ENCODE measurements at places on chromosomes 11 and 22. TPM values are rescaled to one million over a fixed set of nuclear protein-coding genes. Genes with fewer than 3 reads are reported as not detected.
A peak's percentile ranks its signal among the peaks of the same experiment; 100 is the strongest.

GRCh38 chr11:75910426-75911145 lies 95.6 kb downstream of the UVRAG start:
- peaks cover 19% of the 10 kb centered on the region for H3K4me1 ChIP-seq
- no peak overlapping the region for H3K4me3 ChIP-seq
- DNase-seq = no peak

DNA sequence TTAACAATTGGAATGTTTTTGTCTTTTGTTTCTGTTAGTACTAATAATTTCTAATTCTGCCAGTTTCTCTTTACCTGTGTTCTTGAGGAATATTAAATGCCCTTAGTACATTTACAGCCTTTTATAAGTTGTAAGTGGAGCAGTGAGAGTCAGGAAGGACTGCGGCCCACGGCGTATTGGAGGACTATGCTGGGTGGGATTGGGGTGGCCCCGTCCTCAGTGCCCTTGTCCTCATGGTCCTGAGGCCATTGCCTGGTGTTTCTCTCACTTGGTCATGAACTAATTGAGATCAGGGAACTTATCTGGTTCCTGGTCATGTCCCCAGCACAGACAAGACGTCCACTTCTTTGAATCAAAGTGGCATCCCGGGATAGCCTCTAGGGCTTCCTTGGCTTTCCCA lies 3.3 kb downstream of the TUB start:
- no peak overlapping the region for H3K27ac ChIP-seq
- H3K36me3 ChIP-seq = no peaks in the 10 kb centered on the region
- no peak for DNase-seq
- peaks cover 72% of the 10 kb centered on the region for H3K27me3 ChIP-seq
- H3K4me3 ChIP-seq = no peak overlapping the region

DNA sequence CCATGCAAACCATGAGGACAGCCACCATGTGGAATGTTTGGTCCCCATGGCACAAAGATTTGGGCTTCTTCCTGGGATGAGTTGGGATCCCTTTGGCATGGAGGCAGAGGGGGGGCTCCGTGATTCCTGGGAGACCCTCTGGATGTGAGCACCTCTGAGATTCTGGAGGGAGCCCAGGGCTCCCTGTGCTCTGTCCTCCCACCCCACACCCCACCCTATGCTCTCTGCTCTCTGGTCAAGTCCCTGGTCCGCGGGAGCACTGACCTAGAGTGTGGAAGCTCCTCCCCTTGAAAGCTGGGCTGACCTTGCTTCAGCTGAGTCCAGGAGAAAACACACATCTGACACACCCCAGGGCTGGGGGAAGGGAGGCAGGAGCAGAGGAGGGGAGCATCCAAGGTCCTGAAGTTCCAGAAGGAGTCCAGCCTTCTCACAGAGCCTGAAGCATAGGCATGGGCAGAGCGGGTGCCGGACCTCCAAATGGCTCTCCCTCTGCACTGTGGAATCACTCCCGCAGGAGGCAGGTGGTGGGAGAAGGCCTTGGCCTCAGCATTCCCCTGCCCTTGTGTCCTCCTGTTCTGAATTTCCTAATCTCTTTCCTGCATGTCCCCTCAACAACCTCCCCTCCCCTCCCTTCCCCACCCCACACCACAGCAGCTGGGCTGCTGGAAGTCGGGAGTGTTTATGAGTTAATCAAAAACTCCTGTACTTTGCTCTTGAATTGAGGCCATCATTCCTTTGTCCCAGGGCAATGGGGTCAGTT lies 25.7 kb upstream of the OAF start:
- H3K36me3 ChIP-seq = no peaks in the 10 kb centered on the region
- H3K4me1 ChIP-seq = peaks cover 4% of the 10 kb centered on the region
- H3K27ac ChIP-seq = no peak overlapping the region
- peaks cover 12% of the 10 kb centered on the region for H3K27me3 ChIP-seq

DNA sequence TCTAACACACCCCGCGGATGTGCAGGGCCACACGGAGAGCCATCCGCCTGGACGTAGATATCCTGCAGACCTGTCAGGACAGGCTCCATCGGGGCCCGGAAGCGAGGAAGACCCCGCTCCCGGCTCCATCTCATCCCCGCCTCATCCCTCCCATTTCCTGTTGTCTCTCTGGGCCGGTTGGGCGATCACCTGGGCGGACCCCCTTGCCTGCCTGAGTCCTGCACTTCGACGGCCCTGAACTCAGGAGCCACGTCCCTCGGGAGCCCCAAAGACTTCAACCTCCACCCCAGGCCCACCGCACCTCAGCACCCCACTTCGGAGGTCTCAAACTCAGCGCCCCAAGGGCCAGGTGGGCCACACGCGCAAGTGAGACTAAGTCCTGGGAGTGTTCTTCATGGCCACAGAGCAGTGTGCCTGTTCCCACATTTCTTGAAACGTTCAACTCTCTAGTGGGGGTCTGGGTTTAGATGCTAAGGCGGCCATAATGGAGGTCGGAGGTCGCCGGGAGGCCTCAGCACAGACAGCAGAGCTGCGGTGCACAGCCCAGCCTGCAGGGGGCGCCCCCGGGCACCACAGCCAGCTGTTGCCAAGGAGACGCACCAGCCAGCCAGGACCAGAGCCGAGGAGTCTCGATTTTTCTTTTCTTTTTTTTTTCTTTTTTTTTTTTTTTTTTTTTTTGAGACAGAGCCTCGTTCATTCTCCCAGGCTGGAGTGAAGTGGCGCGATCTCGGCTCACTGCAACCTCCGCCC lies 26.0 kb upstream of the FADD start:
- H3K4me1 ChIP-seq = no peaks in the 10 kb centered on the region
- DNase-seq = peak; percentile 28
- H3K4me3 ChIP-seq = no peak overlapping the region
- H3K36me3 ChIP-seq = no peaks in the 10 kb centered on the region
- no peaks in the 10 kb centered on the region for H3K27me3 ChIP-seq

DNA sequence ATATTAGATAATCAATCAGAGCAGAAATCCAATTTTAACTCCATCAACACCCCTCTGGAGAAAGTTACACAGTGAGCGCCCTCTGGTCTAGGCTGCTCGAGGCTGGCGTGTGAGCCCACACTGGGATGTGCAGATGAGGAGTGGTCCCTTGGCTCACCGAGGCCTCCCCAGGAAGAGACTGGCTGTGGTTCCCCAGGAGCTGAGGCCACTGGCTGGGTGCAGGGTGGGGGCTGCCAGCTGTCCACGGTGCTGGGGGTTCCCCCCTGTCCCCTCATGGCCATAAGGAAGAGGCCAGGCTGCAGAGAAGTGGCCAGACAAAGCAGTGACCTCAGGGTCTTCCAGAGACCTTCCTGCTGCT lies 750.7 kb downstream of the BRD1 start:
- no peaks in the 10 kb centered on the region for H3K4me1 ChIP-seq
- H3K27ac ChIP-seq = no peak overlapping the region
- H3K4me3 ChIP-seq = no peak overlapping the region
- H3K36me3 ChIP-seq = no peaks in the 10 kb centered on the region

- H3K27ac ChIP-seq = peak overlapping the region; percentile 96
- H3K4me1 ChIP-seq = peaks cover 99% of the 10 kb centered on the region
- peaks cover 37% of the 10 kb centered on the region for H3K36me3 ChIP-seq
- DNase-seq = no peak
- no peaks in the 10 kb centered on the region for H3K27me3 ChIP-seq
- H3K4me3 ChIP-seq = peak overlapping the region; percentile 79
Measured at GRCh38 chr11:128477811-128478210, 109.5 kb downstream of the ETS1 start.

GRCh38 chr11:128497061-128497775 lies 90.1 kb downstream of the ETS1 start:
- H3K27ac ChIP-seq = peak overlapping the region; percentile 98
- H3K36me3 ChIP-seq = peaks cover 36% of the 10 kb centered on the region
- no peaks in the 10 kb centered on the region for H3K27me3 ChIP-seq

- H3K27ac ChIP-seq = no peak overlapping the region
- DNase-seq = no peak
- no peak overlapping the region for H3K4me3 ChIP-seq
- no peaks in the 10 kb centered on the region for H3K27me3 ChIP-seq
- no peaks in the 10 kb centered on the region for H3K4me1 ChIP-seq
Measured at GRCh38 chr11:99682646-99683045, 661.9 kb downstream of the CNTN5 start.

DNA sequence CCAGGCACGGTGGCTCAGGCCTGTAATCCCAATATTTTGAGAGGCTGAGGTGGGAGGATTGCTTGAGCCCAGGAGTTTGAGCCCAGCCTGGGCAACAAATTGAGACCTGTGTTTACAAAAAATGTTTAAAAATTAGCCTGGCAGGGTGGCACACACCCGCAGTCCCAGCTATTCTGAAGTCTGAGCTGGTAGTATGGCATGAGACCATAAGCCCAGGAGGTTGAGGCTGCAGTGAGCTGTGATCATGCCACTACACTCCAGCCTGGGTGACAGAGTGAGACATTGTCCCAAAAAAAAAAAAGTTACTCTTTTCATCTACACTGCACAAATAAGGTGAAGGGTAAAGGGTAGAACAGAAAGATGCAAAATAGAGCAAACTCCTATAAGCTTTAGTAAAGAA lies 22.3 kb upstream of the PPP2R1B start:
- no peak overlapping the region for H3K4me3 ChIP-seq
- H3K4me1 ChIP-seq = peaks cover 3% of the 10 kb centered on the region
- peaks cover 6% of the 10 kb centered on the region for H3K36me3 ChIP-seq
- H3K27me3 ChIP-seq = no peaks in the 10 kb centered on the region
- H3K27ac ChIP-seq = no peak overlapping the region

- H3K27ac ChIP-seq = no peak overlapping the region
- no peak overlapping the region for H3K4me3 ChIP-seq
- H3K27me3 ChIP-seq = no peaks in the 10 kb centered on the region
- no peaks in the 10 kb centered on the region for H3K36me3 ChIP-seq
- no peak for DNase-seq
- peaks cover 15% of the 10 kb centered on the region for H3K4me1 ChIP-seq
Measured at GRCh38 chr11:119684361-119685110, 44.5 kb downstream of the NECTIN1 start.

GRCh38 chr11:11807811-11808782 lies 33.7 kb upstream of the USP47 start:
- H3K4me1 ChIP-seq = peaks cover 10% of the 10 kb centered on the region
- H3K4me3 ChIP-seq = no peak overlapping the region
- no peak for DNase-seq
- H3K27ac ChIP-seq = no peak overlapping the region
- no peaks in the 10 kb centered on the region for H3K27me3 ChIP-seq

The APOL3 gene
- 215 TPM for total RNA-seq

The PHLDA2 gene
- total RNA-seq = 0.83 TPM

The KLHDC7B gene
- total RNA-seq = 5.7 TPM

The ENTHD1 gene
- total RNA-seq = 0.26 TPM

The GPR83 gene
- 0.11 TPM for total RNA-seq

The SLC22A25 gene
- not detected for total RNA-seq

All from naive thymus-derived CD8-positive, alpha-beta T cell (primary cell).